ENCODE measurements at places on chromosomes 7 and 10. TPM values are rescaled to one million over a fixed set of nuclear protein-coding genes. Genes with fewer than 3 reads are reported as not detected.

- no peaks in the 10 kb centered on the region for H3K4me1 ChIP-seq
- no peaks in the 10 kb centered on the region for H3K36me3 ChIP-seq
- no peak for DNase-seq
- H3K27ac ChIP-seq, result no peak overlapping the region
These were observed 76.6 kb downstream of the DNAJC1 start for GRCh38 chr10:21926949-21927348.

DNA sequence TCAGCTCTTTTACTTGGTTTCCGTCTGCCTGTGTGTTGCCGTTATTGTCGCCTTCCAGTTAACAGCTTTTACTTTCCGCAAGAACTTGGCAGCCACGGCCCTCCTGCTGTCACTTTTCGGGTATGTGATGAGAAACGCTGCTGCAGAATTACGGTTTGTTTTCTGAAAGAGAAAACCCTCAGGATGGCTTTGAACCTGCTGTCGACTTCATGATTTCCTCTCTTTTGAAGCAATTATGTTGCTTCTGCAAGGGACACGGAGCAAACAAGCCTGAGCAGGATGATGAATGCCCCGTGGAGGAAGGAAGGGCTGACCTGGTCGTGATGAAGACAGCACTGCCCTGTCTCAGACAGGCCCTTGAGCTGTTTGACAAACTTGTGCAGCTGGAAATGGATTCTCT lies 339.8 kb downstream of the ABCA13 start:
- H3K4me3 ChIP-seq, result no peak overlapping the region
- H3K4me1 ChIP-seq, result no peaks in the 10 kb centered on the region
- H3K27me3 ChIP-seq, result no peaks in the 10 kb centered on the region
- H3K36me3 ChIP-seq, result no peaks in the 10 kb centered on the region
- no peak for DNase-seq

GRCh38 chr7:23167691-23168090 lies 14.2 kb upstream of the NUP42 start:
- H3K27me3 ChIP-seq, result no peaks in the 10 kb centered on the region
- no peaks in the 10 kb centered on the region for H3K4me1 ChIP-seq
- H3K36me3 ChIP-seq, result no peaks in the 10 kb centered on the region
- H3K27ac ChIP-seq, result no peak overlapping the region

Gene DENND2A
- 9.2 TPM for total RNA-seq

Gene VPS50
- 29.0 TPM for total RNA-seq

DNA sequence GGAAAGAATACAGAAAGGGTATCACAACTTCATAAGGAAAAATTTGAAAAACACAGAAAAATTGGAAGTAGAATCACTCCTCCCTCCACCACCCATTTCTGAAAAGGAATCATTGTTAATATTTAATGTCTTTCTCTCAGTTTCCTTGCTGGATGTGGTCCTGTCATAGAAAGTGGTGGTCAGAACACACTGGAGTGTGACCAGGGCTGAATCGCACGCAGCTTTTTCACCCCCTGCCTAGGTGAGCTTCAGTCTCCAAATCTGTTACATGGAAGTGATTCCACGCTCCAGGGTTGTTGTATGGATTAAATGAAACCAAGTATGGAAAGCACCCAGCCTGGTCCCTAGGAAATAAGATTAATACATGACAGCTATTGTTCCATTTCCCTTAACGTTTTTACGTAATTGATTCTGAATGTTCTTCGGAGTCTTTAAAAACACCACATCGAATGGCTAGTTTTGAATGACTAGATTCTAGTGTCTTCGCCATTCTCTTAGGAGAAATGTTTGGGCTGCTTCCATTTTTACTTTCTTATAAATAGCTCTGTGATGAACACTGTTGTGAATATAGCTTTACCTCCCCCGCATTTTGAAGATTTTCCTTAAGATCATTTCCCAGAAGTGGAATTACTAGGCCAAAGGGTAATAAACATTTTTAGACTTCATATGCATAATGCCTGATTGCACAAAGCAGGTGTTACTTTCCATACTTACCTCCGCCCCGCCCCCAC lies 10.9 kb upstream of the DUSP5 start:
- no peaks in the 10 kb centered on the region for H3K4me1 ChIP-seq
- no peak for DNase-seq

Gene HIP1
- 4.8 TPM for total RNA-seq
